ENCODE measurements at places on chromosomes 1 and 21.

- no peak for DNase-seq
Measured at GRCh38 chr1:78092643-78093042, 46.9 kb downstream of the GIPC2 start.

DNA sequence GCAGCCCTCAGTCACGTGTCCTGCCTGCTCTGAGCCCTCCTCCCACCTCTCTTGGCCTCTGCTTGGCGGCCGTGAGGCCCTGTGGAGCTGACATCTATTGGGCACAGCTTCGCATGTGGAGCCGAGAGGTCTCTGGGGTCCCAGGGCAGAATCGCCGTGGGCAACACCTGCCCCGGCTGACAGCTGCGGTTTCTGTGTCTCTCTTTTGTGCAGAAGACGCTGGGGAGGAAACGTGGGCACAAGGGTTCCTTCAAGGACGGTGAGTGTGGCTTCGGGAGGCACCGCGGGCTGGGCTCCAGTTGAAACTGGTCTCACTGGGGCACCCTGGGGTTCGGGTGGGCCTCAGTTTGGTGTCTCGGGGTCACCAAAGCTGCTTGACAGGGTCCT is 11.5 kb downstream of the ARHGEF16 start:
- no peak for DNase-seq

GRCh38 chr1:4002061-4002521 is 102.0 kb upstream of the C1orf174 start:
- DNase-seq: no peak

GRCh38 chr1:192831706-192832355 is 23.0 kb downstream of the RGS2 start:
- no peak for DNase-seq

DNA sequence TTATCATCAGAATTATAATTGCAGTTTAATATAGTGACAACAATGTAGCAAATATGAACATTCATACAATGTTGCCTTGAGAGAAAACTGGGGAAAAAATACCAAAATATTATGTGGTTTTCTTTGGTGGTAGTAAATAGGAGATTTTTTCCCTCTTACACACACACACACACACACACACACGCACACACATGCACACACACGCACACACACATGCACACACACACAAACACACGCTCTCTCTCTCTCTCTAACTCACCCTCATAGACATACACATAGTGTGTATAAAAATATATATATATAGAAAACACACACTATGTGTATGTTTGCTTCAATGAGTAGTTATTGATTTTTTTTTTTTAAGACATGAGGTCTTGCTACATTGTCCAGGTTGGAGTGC is 211.6 kb downstream of the HHAT start:
- DNase-seq: no peak

GRCh38 chr21:44778499-44778911 is 23.1 kb downstream of the UBE2G2 start:
- DNase-seq: no peak

- no peak for DNase-seq
Measured at GRCh38 chr1:118933051-118933781, 54.9 kb downstream of the TBX15 start.

- no peak for DNase-seq
Measured at GRCh38 chr1:95042286-95042685, 30.5 kb downstream of the ALG14 start.
